RCC 7860 (cell line): ENCODE measurements at places on chromosomes 2 and 18.

- DNase-seq = no peak
Observed at GRCh38 chr2:74673826-74674528, 19.9 kb downstream of the SEMA4F start.

- no peak for DNase-seq
Observed at GRCh38 chr18:10878703-10879102, 270.7 kb downstream of the PIEZO2 start.

DNA sequence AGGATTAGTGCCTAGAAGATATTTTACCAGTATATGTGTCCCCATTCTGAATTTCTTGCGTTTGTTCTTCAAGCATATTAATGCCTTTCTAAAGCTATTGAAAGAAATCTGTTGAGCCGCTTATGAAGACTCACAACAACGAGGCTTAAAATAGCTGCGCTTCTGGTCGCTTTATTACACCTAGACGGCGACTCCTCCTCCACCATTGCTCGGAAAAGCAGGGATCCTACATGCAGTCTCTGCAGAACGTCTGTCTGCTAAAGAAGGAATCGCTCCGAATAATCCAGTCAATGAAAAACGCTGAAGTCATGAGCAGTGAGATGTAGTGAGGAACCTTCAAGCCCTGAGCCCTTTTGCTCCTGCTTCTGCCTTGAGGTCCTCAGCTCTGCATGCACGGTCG is 94.8 kb upstream of the ZNF516 start:
- no peak for DNase-seq

- DNase-seq = no peak
Observed at GRCh38 chr18:50231621-50232020, 34.7 kb downstream of the CFAP53 start.

GRCh38 chr2:72770879-72771461 is 54.9 kb downstream of the EXOC6B start:
- peak; percentile 49 for DNase-seq

- peak; percentile 85 for DNase-seq
Observed at GRCh38 chr2:39631718-39632117, 34.0 kb upstream of the TMEM178A start.

GRCh38 chr2:240670402-240670801 is 12.3 kb downstream of the AQP12B start:
- DNase-seq = no peak

DNA sequence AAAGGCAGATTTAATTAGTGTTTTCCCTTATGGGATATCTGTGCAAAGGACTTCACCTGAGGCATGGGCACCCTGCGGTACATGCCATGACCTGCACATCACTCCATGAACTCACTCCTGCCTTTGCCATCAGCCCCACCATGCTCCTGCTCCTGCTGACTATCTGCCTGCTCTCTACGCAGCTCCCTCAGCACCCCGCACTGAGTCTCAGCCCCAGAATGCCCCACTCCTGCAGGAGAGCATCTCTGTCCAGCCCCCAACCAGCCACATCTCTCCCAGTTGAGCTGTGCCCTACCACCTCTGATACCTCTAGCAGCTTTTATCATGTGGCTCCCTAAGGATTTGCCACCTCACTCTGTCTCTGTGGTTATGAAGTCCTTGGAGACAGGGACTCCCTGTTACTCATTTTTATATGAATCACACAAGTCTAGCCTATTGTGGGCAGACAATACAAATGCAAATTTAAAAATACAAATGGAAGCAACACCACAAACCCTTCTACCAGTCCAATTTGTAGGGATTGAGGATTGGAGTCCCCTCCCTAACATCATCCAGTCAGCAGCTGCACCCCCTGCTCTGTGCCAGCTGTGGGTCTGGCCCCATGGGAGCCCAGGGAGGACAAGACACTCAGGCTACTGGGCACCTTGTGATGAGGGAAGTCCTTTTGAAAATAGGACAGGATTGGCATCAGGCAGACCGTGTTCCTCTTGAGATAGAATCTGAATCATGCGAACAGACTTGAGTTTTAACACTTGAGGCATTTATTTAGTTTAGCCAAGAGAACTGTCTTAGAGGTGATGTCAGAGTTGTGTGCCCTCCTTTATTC is 689.6 kb upstream of the HS6ST1 start:
- DNase-seq = no peak

DNA sequence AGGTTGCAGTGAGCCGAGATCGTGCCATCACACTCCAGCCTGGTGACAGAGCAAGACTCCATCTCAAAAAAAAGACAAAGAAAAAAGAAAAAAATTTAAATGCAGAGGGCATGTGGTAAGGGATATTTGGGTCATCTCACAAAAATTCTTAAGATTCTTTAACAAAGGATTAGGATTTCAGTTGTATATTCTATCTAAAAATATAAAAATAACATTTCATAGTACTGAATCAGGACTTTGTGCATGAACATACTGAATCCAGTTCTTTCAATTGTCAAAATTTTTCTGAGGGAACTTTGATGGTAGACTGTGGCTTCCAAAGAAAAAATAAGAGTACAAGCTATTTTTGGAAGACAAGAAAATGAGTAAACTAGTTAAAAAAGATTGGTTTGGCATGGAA is 6.5 kb upstream of the PPP3R1 start:
- DNase-seq = no peak

GRCh38 chr2:72915907-72916742 is 1.2 kb upstream of the EMX1 start:
- no peak for DNase-seq

- DNase-seq = no peak
Observed at GRCh38 chr18:74292541-74292858, 737 bp upstream of the CYB5A start.

GRCh38 chr2:84800194-84800805 is 80.6 kb downstream of the TRABD2A start:
- no peak for DNase-seq

GRCh38 chr2:46151577-46151976 is 145.6 kb upstream of the EPAS1 start:
- DNase-seq = no peak

GRCh38 chr2:213232649-213233437 is 51.4 kb upstream of the SPAG16 start:
- no peak for DNase-seq

DNA sequence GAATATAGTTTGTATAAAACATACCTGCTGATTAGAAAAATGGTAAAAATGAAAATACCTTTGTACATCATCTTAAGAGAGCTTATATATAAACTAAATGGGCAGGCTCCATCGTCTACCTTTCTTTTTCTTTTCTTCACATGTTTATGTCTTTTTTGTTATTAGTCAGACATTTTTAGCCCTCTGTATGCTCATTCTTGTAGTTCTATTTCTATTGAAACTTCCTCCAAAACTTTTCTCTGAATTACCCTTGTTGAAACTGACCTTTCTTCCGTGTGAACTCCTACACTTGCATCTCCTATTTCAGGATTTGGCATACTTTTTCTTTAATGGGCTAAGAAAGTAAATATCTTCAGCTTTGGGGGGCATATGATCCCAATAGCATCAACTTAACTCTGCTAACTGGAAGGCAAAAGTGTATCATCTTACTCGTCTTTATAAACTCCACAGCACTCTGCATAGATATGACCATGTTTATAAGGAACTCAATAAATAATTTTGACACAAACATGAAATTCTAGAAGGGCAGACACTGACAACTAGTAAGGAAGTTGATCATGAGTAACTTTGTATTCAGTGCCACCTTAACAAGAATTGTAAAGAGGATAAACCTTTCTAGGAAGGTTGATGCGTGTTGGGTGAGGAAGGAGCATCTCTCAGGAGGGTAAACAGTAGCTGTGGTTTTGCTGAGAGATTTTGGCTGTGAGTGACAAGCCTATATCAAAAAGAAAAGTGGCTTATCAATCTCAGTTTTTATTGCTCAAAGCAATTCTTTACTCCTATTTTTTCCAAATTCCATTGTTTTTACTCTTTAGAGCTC is 127.6 kb downstream of the PIK3C3 start:
- no peak for DNase-seq

- peak; percentile 63 for DNase-seq
Observed at GRCh38 chr18:37403100-37403781, 162.4 kb downstream of the CELF4 start.

DNA sequence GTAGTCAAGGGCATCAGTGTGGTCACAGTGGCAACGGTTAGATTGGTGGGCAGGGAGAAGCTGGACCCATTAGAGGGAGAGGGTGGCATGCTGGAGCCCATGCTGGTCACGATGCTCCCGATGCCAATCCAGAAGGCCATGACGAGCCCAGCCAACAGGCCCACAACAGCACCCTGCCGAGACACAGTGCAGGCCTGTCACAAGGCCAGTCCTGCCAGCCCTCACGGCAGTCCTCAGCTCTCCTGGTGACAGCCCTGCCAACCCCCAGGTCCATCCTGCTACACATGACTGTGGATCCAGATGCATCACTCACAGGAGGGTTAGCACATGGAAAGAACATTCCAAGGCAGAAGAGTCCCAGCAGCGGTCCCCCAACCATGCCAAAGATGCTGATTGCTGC is 10.2 kb upstream of the ATRAID start:
- no peak for DNase-seq

DNA sequence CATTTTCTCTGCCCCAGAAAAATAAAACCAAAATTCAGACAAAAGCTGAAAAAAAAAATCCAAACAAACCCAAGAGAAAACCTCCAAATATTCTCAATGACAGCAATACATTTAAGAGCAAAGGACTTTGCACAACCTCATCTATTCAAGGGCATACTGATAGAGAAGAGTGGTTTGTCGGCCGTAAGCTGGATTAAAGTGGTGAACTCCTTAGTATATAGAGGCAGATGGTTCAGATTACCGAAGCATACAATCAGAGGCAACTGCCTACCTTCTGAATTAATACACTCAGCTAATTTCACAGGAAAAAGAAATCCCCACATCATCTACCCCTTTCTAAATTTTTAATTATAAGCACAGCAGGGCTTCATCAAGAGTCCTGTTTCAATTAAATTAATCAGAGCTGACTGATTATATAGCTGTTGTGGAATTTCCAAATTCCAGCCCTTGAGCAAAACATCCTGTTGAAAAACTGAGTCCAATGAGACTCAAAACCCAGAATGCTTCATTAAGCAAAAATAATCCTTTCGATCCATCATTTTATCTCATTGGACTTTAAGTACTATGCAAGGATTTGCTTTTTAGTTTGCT is at the start of gene CPLX4:
CPLX4 (minus strand) TSS at position 190 of the 591 bp plus-strand sequence; CDS start at position 3, 187 bp downstream.
- no peak for DNase-seq

DNA sequence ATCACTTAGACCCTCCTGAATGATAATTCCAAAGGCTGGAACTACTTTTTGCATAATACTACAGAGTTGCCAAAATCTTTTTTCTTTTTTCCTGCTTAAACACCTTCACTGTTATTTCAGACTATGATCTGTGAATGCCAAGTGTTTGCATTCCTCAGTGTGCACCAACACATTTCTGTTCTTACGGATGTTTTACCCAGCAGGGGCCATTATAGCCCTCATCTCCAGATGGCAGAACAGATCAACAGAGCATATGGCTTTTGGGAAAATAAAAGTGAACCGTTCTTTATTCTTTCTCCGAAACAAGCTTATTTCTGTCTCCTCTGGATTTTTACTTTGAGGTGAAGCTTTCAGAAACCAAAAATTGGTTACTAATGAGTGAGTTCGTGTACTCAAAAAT is 1226.6 kb upstream of the FAM98A start:
- DNase-seq = no peak

- DNase-seq = no peak
Observed at GRCh38 chr2:120772261-120772660, 36.6 kb downstream of the GLI2 start.

DNA sequence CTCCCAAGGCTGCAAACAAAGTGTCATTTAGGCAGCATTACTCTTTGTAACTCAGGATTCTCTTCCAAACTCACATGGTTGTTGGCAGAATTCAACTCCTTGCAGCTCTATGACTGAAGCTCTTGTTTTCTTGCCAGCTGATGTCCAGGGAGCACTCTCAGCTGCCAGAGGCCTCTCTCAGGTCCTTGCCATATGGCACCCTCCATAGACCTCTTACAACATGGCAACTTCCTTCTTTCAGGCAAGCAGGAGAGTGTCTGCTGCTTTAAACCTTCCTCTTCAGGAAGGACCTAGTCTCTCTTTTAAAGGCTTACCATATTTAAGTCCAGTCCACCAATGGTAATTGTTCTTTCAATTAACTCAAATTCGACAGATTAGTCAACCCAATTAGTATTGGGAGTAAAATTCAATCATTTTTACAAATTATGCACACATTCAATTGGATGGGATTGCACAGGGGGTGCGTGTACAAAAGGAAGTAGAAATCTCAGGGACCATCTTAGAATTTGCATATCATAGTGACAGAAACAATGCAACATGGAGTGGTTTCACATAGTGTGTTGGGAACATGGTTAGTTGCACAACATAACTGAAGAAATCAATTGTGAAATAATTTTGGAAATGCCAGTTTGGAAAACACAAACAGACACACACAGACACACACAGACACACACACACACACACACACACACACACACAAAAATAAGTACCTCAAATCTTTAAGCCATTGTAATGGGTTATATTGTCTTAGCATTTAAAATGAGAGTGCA is 893.5 kb upstream of the ZEB2 start:
- DNase-seq = no peak

DNA sequence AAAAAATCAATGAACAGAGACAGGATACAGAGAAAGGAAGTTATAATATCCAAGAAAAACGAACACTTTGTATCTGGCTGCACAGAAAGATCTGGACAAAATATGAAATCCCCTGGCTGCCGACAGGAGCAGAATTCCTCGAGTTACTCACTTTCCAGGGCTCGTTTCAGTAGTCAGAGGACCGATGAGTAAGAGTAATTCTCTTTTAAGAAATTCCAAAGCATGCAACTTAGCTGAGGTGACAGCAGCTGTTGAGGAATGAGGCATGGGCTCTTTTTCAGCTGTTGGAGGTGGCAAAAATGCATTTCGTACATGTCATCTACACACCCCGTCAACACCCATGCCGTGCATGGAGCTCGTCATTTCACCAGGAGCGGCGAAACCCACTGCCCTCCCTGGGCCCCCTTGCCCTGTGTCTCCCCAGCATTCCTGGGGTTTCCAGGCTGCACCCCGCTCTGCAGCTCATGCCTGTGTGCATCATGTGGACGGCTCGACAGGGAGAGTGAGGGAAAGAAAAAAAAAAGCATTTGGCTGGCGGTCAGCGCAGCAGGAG is 210.8 kb upstream of the SMIM21 start:
- no peak for DNase-seq

DNA sequence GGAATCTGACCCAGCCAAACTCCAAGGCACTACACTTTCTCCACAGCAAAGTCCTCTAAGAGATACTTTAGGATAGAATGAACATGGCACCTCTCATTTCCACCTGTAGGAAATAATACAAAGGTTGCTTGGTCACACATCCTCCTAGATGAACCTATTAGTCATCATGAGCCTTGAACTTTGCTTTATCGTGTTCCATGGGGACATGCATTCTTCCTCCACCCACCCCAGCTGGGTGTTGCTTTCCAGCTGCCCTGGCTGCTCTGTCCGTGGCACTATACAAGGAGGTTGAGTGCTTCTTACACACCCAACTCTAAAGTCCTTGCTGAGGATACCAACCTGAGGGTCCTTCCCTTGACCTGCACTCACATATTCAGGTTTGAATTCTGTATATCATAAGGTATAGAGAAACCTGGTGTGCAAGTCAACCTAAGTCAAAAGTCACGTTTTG is 52.7 kb downstream of the SPRED2 start:
- no peak for DNase-seq

DNA sequence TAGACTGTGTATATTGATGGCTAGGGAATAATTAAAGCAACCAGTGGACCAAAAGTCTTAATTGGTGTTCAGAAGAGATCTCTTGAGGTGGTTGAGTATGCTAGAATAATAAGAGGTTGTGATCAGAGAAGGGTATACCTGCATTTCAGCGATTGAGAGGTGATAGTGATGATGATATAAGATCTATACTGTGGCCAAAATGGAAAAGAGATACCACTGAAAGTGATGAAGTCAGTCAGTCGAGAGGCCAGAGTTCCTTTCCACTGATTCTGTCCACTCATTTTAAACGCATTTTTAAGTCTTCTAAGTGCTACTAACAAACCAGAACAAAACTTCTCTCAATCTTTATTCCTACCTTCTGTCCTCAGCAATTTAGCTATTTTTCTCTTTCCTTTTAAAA is 32.9 kb downstream of the ACTR3 start:
- DNase-seq = no peak
